ENCODE measurements at places on chromosomes 5 and 9. TPM values are rescaled to one million over a fixed set of nuclear protein-coding genes. Genes with fewer than 3 reads are reported as not detected.

Gene KLHL9
- total RNA-seq = 20.2 TPM

Gene CARTPT
- total RNA-seq = 56.8 TPM

Gene TSLP
- 0.22 TPM for total RNA-seq

Gene FLT4
- 3.1 TPM for total RNA-seq

Gene CNTNAP3
- total RNA-seq = 30.9 TPM

Gene UGT3A2
- not detected for total RNA-seq

Gene RIMOC1
- 36.2 TPM for total RNA-seq

Gene GZMA
- not detected for total RNA-seq

Gene PCDHA12
- total RNA-seq = 5.7 TPM

Gene ANKHD1
- 99.2 TPM for total RNA-seq

Gene PCDHGB5
- total RNA-seq = 13.1 TPM

Gene SEMA5A
- total RNA-seq = 19.8 TPM

Gene PCDHA3
- 3.1 TPM for total RNA-seq

Gene HAND1
- not detected for total RNA-seq

Gene IL13
- total RNA-seq = 0.45 TPM

Gene NEUROG1
- total RNA-seq = not detected

Gene TRIO
- total RNA-seq = 315 TPM

Gene GLDC
- 15.5 TPM for total RNA-seq

Gene BSPRY
- 4.4 TPM for total RNA-seq

Gene GABRA1
- 148 TPM for total RNA-seq

Gene ESM1
- total RNA-seq = not detected

Gene ADGRV1
- total RNA-seq = 70.1 TPM

Gene SOX30
- not detected for total RNA-seq

Gene PIP5KL1
- total RNA-seq = 5.8 TPM

Gene PTGES
- total RNA-seq = 1.6 TPM

Gene KCNN2
- total RNA-seq = 28.4 TPM

Gene MEIKIN
- 3.0 TPM for total RNA-seq

Gene IFNA21
- total RNA-seq = not detected

Gene HCN1
- total RNA-seq = 35.4 TPM

Gene PCA3
- total RNA-seq = 0.89 TPM

Gene SPINK6
- total RNA-seq = not detected

Gene PLEKHG4B
- total RNA-seq = 0.32 TPM

Gene ARL14EPL
- total RNA-seq = not detected

Gene MARCHF3
- 7.2 TPM for total RNA-seq

Gene SLC6A18
- total RNA-seq = not detected

Gene GPR150
- total RNA-seq = 6.4 TPM

Gene TRPM6
- total RNA-seq = 4.6 TPM

Gene PCDHA1
- total RNA-seq = 2.4 TPM

Gene C9orf153
- 0.88 TPM for total RNA-seq

Gene HEMGN
- not detected for total RNA-seq

Gene PCDHAC2
- 26.7 TPM for total RNA-seq

Gene NUTM2G
- not detected for total RNA-seq

Gene PCDHA9
- total RNA-seq = 3.6 TPM

All from dorsolateral prefrontal cortex (tissue), 122 donors.